Stimulated activated CD4-positive, alpha-beta T cell treated with anti-CD3 and anti-CD28 coated beads, Interleukin-1b, Interleukin-23, amount 100 ng/mL, for 1 hour (primary cell): ENCODE measurements at places on chromosomes 2 and 18.
A peak's percentile ranks its signal among the peaks of the same experiment; 100 is the strongest.

GRCh38 chr18:48545757-48546321 is 7.0 kb downstream of the CTIF start:
- DNase-seq: no peak

DNA sequence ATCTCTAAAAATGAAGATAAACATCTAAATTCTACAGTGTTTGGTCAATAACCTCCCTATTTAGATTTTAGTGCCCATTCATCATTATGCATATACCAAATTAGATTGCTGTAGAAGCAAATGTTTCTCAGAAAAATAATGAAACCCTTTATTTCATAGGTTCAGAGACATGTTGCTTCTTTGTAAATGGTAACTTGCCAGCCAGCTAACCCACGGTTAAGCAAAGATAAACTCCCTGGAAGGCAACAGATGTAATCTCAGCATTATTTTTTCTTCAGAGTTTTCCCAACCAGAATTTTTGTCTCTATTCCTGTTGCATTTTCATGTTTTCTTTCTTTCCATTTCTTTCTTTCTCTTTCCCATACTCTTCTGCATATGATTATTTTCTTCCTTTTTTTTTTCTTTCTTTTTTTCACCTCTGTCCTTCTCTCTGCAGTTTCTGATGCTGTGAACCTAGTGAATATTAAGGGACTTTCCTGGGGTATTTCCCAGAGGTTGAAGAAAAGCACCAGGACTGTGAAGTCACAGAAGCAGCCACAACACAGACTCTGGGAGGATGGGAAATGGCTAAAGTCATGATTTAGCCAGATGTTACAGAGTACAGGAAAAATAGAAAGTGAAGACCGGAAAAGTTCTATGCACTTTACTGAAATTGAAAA is 50.0 kb upstream of the DSG1 start:
- DNase-seq: no peak

DNA sequence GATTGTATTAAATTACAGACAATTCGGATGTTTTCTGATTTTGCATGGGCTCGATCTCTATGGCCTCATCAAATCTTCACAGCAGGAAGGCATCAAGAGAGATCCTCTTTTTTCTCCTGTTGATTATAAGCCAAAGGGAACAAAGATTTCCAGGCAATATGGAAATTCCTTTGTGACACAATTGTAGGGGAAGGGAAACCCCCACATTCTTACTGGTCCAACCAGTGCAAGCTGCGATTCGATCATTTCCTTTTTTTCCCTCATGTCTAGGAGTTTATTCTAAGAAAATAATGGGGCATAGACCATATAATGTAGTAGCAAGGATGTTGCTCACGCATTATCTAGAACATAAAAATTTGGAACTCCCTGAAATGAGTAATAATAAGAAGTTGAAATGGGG is 87.7 kb downstream of the LYPD6 start:
- no peak for DNase-seq

DNA sequence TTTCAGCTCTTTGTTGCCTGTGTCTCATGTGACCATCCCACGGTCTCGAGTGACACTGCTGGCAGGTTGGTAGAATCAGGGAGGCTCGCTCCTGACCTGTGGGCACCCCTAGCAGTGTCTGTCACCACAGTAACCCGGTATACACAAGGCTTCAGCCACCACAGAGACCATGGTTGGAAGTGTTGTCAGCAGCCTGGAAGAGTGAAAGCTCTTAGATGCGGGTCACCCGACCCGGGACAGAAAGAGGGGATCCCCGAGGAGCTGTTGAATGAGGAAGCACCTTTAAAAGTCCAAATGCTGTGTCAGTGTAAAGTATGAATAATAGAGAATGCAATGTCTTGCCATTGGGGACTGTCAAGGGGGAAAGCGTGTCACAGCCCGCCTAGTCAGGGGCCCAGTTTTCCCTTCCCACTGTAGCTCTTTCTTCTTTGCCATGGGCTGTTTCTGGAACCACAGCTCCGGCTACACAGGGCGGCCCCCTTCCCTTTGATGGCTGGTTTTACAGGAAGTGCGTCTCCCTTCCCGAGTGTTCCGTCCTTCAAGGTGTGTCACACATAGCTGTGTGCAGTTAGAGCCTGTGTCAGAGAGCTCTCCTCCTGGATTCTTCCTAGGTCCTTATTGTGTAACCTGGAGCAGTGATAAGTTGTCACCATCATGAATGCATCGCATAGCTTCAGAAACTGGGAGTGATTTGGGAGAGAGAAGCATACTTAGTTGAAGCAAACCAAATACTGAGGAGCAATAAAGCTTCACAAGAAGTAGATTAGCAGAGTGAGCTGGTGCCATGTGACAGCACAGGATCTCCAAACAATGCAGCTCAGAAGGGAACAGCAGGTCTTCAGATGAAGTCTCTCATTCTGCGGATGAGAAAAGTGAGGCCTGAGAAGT is 81.4 kb downstream of the MTCL1 start:
- DNase-seq: no peak

DNA sequence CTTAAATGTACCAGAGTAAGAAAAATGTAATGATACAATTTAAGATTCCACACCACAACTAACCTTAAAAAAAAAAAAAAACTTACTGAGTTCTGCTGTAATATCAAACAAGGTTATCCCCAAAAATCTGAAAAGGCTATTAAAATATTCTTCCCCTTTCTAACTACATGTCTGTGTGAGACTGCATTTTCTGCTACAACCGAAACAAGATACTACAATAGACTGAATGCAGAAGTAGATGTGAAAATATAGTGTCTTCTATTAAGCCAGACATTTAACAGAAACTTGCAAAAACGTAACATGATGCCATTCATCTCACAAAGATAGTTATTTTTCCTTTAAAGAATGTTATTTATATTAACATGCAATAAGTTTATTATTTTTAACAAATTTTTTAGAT is 16.2 kb downstream of the SS18 start:
- no peak for DNase-seq

DNA sequence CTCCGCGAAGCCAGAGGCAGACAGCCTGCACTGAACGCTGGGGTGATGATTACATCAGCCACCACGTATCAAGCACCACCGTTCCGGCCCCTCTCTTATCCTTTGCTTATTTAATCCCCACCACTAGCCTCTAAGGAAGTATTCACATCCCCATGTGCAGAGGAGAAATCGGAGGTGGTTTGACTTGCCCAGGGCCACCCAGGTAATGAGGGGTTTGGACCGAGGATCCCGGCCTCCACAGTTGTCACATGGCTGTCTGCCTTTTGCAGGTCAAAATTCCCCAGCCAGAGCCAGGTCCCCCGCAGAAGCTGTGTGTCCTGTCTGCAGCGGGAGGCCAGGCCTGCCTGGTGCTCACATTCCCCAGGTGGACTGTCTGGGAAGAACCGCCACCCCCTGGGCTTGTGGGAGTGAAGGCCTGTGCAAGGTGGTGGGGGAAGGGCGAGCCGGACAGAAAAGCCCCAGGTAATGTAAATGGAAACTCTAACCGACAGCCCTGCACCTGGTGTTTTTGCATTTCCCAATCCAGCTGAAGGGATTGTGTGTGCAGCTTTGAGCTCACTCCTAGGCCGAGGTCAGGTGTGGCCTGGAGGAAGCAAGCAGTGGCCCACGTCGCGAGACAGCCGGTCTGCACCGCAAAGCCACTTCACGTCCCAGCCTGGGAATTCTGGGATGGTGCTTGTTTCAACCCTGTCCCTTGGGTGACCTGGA is 108.5 kb upstream of the ID2 start:
- no peak for DNase-seq

- no peak for DNase-seq
Observed at GRCh38 chr2:58387701-58388100, 146.6 kb upstream of the FANCL start.

DNA sequence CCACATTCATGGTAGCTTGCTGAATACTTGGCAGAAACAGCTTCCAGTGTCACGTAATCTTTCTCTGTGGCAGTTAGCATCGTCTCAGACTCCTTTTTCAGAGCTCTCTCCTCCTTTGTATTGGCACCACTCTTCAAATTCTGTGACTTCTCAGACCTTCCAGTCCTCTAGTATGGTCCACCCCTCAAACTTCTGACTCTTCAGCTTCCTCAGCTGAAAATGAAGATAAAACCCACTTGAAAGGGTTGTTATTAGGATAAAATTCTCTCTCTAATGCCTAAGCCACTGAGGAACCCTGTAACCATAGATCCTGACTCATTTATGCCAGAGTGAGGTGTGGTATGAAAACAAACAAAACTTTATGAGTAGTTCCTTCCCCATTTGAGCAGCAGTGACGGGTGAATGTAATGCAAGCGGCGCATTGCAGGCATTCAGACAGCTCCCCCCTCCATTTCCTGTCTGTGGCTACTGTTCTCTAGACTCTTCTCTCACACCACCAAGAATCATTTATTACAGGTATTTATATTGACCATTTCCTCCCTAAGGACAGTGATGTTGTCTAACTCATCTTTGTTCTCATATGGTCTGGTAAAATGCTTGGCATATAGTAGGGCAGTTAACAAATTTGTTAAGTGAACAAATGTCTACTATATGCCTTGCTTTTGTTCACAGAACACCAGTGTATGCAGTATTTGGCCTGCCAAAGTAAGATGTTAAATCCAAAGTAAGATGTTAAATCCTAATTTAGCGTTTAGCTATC is 35.3 kb downstream of the GALNT1 start:
- peak; percentile 10 for DNase-seq
